ENCODE measurements at places on chromosomes 4 and X.

DNA sequence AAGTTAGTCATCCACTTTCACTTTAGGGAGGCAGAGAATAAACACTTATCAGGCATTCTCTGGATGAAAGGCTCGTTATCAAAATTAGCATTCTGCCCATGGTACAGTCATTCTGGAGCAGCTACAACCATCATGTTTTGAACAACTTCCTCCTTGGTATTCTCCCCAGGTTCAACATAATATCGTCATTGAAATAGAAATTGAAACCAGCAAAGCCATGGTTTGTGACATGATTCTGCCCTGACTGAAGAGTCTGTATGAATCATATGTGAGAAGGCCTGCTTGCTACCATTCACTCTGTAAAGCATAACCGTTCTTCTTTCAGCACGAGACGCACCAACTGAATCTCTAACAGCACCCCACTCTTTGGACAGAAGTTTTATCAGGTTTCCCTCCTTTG lies 127.5 kb upstream of the RADX start:
- DNase-seq = no peak

DNA sequence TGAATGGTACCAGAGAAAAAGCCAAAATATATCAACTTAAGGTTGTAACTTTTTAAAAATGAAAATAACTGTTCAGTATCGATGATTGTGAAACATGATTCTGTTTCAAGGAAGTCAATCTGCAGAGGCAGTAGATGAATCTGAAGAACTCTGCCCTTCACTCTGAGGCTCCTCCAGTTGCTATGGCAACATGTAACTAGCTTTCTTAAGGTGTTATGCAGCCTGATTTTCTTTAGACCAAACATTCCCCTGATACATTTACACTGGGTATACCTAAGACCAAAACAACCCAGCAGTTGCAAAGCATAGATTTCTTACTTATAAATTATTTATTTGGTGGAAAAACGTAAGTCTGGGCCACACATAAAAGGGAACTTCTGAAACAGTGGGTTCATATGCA lies 133.6 kb upstream of the RASGEF1B start:
- DNase-seq = no peak

GRCh38 chrX:69113723-69114122 lies 51.5 kb downstream of the PJA1 start:
- no peak for DNase-seq

GRCh38 chr4:139469869-139470268 lies 15.9 kb downstream of the RAB33B start:
- no peak for DNase-seq

GRCh38 chrX:19886375-19886774 lies 1.0 kb downstream of the SH3KBP1 start:
- no peak for DNase-seq

GRCh38 chr4:183140911-183141320 lies 41.9 kb downstream of the WWC2 start:
- DNase-seq = no peak

DNA sequence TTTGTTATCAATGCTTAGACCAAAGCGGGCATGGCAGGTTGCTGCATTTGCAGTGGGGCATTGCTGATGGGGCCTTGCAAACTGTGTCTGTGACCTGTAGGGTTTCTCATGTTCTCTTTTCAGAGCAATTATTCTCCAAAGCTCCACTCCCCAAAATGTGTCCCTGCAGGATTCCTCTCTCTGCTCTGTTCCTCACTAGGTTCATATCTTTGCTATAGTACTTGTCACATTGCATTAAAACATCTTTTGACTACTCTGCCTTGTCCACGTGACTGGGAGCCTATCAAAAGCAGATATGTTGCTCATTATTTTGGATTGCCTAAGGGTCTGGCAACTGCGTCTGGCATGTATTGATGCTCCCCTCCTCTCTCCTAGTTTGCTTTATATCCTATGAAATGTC lies 177.7 kb upstream of the MID1 start:
- no peak for DNase-seq

- DNase-seq = no peak
Observed at GRCh38 chr4:122152711-122153226, 638 bp downstream of the BLTP1 start.

DNA sequence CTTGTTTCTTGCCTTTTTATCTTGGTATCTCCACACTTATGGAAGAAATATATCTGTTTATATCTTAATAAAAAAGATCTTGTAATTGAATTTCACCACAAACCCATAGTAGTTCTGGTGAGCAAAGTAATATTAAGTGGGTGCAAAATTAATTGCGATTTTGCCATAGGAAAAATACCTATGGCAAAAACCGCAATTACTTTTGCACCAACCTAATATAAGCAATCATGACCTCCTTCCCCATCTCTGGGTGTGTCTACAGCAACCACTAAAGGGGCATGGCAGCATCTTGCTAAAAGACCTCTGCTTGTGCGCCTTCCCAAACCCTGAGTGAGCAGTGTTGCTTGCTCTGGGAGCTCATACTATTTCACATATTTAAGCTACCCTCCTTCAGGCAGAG lies 124.2 kb upstream of the GUCY1A1 start:
- no peak for DNase-seq

DNA sequence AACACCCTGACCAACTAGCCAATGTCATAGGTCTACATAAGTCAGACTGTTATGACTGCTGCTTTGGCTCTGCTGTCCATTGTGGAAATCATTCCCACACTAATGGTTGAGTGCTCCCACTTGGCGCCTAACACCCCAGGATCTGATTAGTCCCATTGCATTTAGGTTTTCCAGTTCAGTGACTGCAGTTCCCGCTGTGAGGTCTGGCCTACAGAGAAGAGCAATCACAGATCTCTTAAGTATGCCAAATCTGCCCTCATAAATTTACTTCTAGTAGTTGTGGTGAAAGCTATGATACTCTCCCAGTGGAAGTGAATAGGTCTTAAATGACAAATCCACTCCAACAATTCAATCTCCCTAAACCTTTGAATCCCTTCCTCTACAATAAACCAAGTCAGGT lies 77.3 kb upstream of the IL2 start:
- DNase-seq = no peak

DNA sequence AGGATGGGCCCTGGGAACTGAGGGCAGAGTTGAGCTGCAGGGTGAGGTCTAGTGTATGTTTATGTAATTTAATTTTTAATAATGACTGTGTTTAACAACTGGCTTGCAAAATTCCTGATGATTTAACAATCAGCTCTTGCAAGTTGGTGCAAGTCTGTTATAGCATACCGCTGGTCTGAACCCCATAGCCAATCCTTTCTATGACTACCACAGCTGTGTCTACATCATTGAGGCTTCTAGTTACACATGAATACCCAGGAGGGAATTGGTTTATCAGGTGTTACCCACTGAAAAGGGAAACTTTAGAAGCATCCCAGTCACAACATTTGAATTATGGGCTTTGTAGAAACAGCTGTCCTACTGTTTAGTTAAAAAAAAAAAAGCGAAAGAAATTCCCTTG lies 38.3 kb downstream of the SUPT20HL1 start:
- DNase-seq = no peak

DNA sequence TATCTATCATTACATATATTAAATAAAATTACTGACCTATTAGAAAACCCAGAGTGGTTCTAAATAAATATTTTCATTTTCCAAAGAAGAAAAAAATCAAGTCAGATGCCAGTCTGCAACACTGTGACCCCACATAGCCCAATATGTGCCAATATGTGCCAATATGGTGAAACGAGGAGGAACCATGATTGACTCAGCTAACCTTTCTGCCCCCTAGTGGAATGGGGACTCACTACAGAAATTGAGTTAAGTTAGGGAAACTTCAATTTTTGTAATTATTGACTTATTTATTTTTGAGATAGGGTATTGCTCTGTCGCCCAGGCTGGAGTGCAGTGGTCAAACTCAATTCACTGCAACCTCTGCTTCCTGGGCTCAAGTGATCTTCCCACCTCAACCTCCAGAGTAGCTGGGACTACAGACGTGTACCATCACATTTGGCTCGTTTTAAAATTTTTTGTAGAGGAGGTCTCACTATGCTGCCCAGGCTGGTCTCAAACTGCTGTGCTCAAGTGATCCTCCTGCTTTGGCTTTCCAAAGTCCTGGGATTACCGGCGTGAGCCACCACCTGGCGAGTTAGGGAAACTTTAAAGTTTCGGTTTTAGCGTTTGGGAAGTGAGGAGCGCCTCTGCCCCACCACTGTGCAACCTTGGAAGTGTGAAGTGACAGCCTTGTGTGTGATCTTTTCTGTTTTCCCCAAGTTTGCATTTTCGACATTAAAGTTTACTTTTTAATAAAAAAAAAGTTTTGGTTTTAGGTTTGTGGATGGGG lies 116.8 kb upstream of the SHISA3 start:
- DNase-seq = no peak

GRCh38 chr4:153971899-153972298 lies 183.0 kb upstream of the SFRP2 start:
- no peak for DNase-seq

DNA sequence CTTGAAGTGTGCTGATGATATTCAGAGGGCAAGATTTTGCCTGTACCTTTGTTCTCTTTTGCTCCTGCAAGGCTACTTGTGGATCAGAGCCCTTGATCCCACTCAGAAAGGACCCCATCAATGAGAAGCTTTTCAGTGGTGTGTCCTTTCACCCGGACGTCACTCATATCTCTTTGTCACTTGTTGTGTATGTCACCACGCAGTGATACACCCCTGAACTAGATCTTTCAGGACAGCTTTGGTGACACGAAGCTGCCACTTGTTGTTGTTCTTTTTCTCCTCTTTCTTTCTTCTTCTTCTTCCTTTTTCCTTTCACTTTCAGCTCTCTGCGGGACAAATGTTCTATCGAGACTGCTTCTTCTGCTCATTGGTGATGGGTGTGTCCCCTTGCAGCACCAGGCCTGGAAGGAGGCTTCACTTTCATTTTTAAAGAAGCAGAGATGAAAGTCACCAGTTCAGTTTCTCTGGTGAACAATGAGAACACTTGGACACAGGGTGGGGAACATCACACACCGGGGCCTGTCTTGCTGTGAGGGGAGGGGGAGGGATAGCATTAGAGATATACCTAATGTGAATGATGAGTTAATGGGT lies 83.6 kb downstream of the NBDY start:
- no peak for DNase-seq

GRCh38 chr4:158316264-158316663 lies 106.0 kb downstream of the TMEM144 start:
- DNase-seq = no peak

DNA sequence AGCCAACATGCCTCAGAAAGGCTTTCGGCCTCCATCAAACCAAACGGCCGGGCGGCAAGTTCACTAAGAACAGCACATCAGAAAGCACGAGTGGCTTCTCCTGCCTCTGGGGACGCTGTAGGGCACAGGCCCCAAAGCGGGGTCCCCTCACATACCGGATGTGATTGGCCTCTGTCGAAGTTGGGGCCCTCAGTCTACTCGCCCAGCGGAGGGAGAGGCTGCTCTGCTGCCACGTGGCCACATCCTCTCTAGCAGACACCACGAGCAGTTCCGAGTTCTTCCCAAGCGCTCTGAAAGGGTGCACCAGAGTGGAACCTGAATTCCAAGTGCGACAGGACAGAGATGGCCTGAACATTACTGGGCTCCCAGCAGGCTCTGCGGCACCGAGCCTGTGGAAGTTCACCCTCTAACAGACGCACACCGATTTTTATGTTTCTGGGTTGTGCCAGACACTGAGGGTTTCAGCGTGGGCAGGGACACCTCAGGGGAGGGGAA lies 21.1 kb downstream of the NOP14 start:
- no peak for DNase-seq

- no peak for DNase-seq
Observed at GRCh38 chr4:153676486-153676885, 7.6 kb upstream of the TLR2 start.

- DNase-seq = no peak
Observed at GRCh38 chrX:135327299-135327698, 18.0 kb downstream of the ETDC start.

DNA sequence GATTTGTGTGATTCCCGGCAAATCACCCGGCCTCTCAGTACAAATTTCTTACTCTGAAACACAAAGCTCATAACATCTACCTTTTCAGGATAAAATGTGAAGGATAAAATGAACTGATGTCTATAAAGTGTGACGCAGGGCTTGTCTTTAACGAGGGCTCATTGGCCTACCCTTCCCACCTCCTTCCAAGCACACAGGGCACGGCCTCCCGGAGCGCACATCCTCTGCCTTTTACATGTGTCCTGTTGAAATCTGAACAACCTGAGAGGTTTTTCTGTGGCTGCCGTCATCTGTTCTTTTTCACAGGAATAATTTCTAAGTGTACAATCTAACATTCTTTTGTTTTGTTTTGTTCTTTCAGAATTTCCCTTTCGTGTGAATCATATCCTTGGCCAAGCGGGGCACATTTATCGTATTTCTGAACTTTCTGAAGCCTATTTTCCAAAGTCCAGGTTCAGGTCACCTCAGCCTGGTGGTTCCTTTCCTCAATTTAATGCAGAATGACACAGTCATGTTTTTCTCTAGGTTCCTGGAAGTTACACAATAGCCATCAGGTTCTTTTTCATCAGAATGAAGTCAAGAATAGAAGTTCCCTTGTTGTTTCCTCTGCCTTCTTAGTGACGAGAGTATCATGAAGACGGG lies 53.1 kb upstream of the SPRY1 start:
- no peak for DNase-seq

DNA sequence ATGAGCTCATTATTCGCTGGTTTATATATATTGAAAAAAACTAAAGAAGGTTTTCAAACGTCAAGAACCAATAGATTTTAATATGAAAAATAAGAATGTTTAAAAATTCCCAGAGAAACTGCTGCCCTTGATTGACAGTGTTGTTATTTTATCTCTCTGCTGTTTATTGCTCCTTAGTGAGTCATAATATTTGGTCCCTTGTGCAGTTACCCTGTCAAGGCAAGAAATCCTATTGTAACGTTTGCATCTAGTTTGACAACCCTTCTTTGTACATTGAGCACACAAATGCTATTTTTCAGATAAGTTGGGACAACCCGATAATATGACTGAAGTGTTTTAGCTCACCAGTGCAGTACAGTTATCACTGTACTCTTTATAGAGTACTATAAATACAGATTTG lies 349.4 kb downstream of the CCSER1 start:
- DNase-seq = no peak

DNA sequence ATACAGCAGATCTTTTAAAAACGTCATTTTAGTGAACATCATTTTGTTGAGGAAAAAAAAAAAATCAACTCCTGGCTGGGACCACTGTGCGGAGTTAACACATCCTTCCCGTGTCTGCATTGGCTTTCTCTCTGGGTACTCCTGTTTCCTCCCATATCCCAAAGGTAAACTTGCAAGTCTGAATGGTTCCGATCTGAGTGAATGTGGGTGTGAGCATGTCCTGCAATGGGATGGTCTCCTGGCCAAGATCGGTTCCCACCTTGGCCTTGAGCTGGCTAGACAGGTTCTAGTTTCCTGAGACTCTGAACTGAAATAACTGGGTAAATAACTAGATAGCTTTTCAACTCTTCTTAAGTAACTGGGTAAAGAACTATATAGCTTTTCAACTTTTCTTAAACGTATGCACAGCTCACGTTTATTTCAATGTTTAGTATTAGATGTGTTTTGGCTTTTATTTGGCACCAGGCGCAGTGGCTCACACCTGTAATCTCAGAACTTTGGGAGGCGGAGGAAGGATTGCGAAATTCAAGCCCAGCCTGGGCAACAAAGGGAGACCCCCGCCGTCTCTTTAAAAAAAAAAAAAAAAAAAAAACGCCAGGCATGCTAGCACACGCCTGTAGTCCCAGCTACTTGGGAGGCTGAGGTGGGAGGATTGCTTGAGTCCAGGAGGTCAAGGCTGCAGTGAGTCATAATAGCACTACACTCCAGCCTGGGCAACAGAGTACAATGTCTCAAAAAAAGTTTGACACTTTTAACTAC lies 14.0 kb downstream of the RBMX start:
- no peak for DNase-seq

Measured in stimulated activated CD4-positive, alpha-beta T cell treated with anti-CD3 and anti-CD28 coated beads, Interleukin-1b, Interleukin-23, amount 100 ng/mL, for 4 hours (primary cell).